Liver (tissue), 10 donors: ENCODE measurements at places on chromosomes 12 and 14.

DNA sequence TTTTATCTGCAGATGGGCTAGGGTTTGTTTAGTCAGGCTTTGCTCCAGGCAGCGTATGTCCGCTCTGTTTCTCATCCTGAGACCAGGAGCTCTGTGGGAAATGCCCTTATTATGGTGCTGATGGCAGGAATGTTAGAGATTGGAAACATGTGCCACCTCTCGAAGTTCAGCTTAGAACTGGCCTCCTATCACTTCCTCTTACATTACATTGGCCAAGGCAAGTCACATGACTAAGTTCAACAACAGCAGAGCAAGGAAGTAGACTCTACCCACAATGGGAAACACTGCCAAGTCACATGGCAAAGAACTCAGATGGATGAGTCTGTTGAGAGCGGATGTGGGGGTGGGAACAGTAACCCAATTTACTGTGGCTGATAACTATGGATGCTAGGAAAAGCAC is 161.9 kb upstream of the WSCD2 start:
- DNase-seq, result no peak

DNA sequence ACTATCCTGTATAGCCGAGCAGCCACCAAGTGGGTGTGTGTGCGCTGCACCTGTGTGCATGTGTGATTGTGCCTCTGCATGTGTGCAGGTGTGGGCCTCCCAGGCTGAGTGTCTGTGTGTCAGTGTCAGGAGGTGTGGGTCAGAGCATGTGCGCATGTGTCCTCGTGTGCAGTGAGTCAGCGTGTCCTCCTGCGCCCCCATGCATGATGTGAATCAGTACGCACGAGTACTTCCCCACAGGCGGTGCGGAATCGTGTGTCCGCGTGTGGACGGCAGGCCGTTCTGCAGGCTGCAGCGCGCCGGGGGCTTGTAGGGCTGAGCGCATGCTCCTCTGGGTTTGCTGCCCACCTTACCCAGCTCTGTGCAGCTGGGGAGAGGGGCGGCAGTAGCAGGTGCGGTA is 34.2 kb downstream of the DTX1 start:
- no peak for DNase-seq

GRCh38 chr14:54120260-54120659 is 163.6 kb upstream of the BMP4 start:
- DNase-seq, result no peak

GRCh38 chr12:11685316-11685715 is 35.8 kb downstream of the ETV6 start:
- no peak for DNase-seq

- DNase-seq, result no peak
Measured at GRCh38 chr14:97854918-97855317, 1057.7 kb downstream of the VRK1 start.

GRCh38 chr12:105083551-105084105 is 630 bp downstream of the ALDH1L2 start:
- no peak for DNase-seq

DNA sequence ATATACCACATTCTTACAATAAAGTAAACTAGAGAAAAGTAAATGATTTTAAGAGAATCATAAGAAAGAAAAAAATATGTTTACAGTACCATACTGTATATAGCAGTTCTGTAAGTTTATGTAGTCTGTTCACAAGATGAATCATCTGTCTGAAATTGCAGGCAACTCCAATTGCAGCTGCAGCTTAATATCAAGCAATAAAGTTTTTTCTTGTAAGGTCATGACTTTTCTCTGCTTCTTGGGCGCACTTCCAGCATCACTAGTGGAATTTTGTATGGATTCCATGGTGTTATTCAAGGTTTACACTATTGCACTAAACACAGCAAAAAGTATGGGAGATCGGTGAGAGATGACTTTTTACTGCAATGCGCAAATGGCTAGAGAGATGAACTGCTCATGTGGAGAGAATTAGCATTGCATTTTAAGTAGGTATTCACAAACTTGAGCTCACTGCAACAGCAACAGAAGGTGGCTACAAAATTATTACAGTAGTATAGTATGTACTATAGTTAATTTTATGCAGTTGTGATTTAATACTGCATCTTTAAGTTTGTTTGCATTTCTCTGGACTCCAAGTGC is 445.4 kb upstream of the OR4E1 start:
- DNase-seq, result no peak

GRCh38 chr14:32083789-32084188 is 6.7 kb downstream of the ARHGAP5 start:
- no peak for DNase-seq

DNA sequence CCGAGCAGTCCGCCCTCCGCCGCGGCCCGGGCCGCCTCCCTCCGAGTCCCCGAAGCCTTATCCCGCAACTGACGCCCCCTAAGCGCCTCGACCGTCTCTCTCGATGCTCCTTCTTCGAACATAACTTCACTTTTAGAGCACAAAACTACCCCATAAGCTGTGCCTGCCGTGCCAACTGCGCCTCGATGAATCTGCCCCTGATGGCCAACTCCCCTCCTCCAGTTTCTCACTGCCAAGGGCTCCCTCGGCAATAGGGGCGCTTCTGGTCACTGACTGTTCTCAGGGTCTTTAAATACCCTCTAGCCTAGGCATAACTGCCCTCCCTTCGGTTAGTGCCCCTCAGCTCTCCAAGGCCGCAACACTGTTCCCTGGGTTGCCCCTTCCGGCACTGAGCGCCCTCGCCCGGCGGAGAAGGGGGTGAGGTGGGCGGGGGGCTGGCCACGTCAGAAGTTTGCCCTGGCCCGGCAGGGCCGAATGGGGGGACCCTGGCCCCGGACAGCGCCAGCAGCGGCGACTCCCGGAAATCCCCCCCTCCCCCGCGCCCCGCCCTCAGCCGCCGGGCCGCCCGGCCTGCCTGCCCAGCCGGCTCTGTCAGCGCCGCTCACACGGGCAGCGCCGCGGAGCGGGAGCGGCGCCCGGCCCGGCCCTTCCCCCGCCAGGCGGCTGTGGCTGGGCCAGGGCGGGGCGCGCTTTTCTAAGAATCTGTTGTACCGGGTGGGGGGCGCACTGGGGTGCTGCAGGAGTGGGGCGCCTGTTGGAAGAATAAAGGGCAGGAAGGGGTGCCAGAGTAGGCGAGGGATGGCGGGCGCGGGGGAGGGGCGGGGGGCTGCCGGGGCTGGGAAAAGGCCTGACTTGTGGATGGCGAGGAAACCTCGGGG is 10.6 kb downstream of the RARG start:
- peak; percentile 65 for DNase-seq

DNA sequence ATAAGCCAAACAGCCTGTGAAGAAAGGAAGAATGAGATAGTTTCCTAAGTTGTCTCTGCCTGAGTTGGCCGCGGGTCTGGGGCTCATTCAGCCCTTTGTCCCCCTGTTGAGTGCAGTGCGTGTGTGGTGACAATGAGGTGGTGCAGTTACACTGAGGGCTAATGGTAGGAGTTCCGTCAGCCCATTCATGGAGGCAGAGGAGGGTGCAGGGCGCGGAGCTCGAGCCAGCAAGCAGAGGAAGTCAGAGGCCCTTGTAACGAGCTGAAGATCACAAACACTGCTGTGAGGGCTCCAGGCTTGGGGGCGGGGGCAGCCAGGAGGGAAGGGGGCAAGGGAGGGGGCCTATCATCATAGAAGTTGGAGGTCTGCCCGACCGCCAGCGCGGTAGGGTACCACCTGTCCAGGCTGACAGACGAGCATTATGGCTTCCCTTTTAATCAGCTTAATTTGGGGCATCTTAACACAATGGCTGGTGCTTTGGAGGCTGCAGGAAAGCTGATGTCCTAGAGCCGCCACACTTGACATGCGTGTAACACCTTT is 20.5 kb downstream of the CCND2 start:
- no peak for DNase-seq

- DNase-seq, result no peak
Measured at GRCh38 chr12:57171668-57172067, 24.2 kb upstream of the LRP1-AS start.

DNA sequence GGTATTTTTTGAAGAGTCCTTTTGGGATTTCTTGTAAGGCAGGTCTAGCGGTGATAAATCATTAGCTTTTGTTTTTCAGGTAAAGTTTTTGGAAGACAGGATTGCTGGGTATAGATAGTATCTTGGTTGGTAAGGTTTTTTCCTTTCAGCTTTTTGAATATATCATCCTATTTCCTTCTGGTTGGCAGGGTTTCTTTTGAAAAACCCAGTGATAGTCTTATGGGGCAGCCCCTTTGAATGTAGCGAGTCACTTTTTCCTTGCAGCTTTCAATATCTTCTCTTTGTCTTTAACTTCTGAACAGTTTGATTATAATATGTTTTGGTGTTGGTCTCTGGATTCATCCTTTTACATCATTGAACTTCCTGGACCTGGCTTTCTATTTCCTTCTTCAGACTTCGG is 20.2 kb downstream of the TMX1 start:
- DNase-seq, result no peak

DNA sequence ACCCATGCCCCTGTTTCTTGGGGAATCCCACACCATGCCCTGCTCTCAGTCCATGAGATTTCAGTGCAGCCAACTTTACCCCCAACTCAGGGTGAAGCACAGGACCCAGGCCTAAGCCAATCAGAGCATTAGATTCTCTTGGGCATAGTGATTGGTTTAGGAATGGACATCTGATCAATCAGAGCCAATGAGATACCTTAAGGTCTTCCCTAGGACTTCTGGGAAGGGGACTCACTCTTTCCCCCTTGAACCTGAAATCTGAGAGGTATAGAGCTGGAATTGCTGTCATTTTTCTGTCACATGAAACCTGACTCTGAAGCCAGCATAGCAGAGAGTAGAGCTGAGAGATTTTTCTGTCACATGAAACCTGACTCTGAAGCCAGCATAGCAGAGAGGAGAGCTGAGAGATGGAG is 127.1 kb downstream of the ZFP36L1 start:
- no peak for DNase-seq

- peak; percentile 86 for DNase-seq
Measured at GRCh38 chr14:24095271-24096068, 1.4 kb downstream of the PCK2 start.

- DNase-seq, result no peak
Measured at GRCh38 chr12:103205906-103206305, 248.4 kb downstream of the ASCL1 start.

GRCh38 chr14:104827177-104828055 is 26.5 kb downstream of the ZBTB42 start:
- DNase-seq, result peak; percentile 43

DNA sequence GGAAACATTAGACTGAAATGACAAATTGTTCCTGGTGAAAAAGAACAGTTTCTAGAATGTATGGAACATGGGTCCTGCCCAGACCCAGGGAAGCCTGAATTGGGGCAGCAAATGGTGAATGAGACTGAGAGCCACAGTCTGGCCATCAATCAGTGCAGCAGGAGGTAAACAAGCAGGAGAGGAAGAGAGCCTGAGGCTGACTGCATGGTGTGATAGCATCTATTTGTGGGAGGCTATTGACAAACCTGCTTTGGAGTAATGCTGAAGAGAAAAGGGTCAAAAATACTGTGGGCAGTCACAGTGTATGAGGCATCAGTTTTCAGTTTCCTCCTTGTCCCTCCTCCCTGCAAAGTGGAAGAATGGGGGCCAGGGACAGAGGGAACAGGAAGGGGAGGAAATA is 136.8 kb downstream of the ANKS1B start:
- DNase-seq, result no peak

DNA sequence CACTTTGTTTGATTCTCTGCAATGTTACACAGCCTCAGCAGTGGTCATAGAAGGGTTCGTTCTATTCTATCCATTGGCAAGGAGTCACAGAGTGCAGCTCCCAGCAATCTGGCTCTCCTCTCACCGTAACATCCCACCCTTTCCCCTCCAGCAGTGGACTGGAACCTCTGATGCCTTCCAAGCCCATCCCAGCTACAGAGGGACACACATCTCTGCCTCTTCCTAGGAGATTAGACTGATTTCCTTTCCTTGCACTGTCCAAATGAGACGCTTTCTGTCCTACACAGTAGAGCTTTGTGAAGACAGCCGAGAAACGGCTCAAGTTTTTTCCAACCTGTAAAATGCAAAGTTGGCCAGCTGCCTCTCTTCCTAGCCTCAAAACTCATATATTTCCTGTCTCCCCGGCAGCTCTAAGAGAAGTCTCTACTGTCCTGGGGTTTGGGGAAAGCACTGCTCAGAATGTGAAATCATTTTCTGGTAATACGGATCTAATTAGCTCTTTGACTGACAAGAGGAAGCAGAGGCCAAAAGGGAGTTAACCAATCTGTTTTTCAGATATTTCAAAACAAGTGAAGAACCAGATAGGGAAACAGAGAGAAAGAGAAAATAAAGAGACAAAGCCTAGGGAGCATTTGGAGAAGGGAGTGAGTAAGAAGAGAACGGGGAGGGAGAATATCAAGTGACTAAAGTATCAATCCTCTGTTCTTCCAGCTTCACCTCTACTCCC is 516 bp downstream of the NINJ2 start:
- DNase-seq, result no peak

- DNase-seq, result no peak
Measured at GRCh38 chr12:68865399-68866164, 57.6 kb downstream of the MDM2 start.

GRCh38 chr14:54146601-54147000 is 190.0 kb upstream of the BMP4 start:
- DNase-seq, result no peak

- peak; percentile 60 for DNase-seq
Measured at GRCh38 chr12:54980341-54980740, 4.2 kb downstream of the TESPA1 start.

GRCh38 chr14:50766338-50766886 is 64.5 kb downstream of the NIN start:
- no peak for DNase-seq

DNA sequence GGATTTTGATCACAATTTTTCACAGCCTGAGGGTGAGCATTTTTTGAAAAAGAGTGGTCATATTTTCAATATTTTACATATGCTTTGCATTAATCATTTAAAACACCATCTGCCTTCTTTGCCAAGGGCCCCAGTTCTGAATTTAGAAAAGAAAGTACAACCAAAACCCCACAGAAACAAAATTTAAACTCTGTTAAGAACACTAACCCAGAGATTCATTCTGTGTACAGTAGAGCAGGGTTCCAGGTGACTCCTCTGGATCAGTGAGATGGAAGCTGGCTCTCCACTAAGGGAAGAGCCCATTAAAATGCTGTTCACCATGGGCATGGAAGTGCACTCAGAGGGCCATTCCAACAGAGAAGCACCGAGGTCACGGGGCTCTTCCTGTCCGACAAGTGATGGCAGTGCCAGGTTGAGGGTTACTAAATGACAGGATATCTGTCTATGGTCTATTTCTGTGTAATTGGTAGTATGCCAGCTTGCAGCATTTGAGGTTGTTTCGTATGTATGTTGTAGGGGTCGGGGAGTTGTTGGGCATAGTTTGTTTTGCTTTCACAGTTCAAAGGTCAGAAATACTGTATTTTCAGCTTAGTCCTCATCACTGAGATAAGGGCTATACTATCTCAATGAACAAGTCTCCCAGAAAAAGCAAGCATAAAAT is 95.9 kb downstream of the SLC35F4 start:
- DNase-seq, result no peak

DNA sequence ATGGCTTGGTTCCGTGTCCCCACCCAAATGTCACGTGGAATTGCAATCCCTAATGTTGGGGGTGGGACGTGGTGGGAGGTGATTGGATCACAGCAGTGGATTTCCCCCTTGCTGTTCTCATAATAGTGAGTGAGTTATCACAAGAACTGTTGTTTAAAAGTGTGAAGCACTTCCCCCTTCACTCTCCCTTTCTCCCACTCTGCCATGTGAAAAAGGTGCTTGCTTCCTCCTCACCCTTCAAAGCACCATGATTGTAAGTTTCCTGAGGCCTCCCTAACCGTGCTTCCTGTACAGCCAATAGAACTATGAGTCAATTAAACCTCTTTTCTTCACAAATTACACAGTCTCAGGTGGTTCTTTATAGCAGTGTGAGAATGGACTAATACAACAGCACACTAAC is 5.3 kb upstream of the CEP128 start:
- DNase-seq, result no peak
